NCI-H1436 treated with DMSO at 0.1 percent for 48 hours (cell line): ENCODE measurements at places on chromosomes 13 and 19.

DNA sequence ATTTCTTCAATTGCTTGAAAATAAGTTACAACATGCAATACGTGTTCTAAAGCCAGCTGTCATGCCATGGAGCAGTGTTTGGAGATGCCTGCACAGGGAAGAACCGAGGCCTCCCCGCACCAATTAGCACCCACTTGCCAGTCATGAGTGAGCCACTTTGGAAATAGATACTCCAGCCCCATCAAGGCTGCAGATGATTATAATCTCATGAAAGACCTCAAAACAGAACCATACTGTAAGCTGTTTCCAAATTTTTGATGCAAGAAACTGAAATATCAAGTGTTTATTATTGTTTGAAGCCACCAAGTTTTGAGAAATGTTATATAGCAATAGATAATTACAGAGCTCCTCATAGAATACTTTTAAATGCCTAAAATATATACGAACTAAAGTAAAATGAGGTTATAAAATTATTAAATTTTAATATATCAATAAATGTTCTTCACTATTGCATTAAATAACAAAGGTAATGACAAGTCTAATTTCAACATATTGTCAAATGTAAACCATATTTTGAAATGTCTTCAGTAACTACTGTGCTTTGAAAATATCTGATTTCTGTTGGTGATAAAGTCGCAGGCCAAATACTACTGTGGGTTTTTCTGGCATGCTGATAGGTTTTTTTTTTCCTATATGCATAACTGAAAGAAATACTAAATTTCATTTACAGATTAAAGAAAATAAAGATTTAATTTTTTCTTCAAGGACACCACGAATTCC lies 43.0 kb downstream of the DIAPH3 start:
- DNase-seq = no peak

- peak; percentile 79 for DNase-seq
Observed at GRCh38 chr19:50325310-50326100, 3.7 kb downstream of the KCNC3 start.

- no peak for DNase-seq
Observed at GRCh38 chr13:93853912-93854311, 625.6 kb downstream of the DCT start.

GRCh38 chr19:2166741-2167738 lies 3.3 kb downstream of the DOT1L start:
- no peak for DNase-seq

GRCh38 chr13:106612688-106613087 lies 44.8 kb upstream of the ARGLU1 start:
- DNase-seq = no peak

- no peak for DNase-seq
Observed at GRCh38 chr19:4352701-4353121, 9.3 kb downstream of the MPND start.

GRCh38 chr13:20149762-20150161 lies 11.1 kb downstream of the GJA3 start:
- DNase-seq = no peak

- DNase-seq = no peak
Observed at GRCh38 chr19:50242581-50242980, 39.2 kb downstream of the MYH14 start.

- DNase-seq = no peak
Observed at GRCh38 chr13:43515531-43515930, 271.2 kb downstream of the ENOX1 start.

DNA sequence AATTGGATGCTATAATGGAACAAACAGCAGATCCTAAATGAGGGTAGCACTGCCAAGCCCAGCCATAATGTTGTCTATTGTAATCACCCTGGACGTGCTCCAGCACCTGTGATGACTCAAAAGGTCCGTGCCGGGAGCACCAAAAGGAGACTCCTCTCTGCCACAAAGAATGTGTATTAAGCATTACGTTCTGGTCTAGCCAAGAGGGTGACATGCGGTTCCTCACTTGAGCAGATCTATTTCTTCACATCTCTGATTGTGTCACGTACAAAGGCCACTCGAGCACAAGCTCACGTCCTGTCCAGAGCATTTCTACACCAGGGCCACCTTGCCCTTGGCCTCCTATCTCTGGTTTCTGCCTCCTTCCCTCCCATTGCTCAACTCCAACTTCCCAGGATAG lies 219.9 kb upstream of the IRS2 start:
- no peak for DNase-seq
